ENCODE measurements at places on chromosomes 11 and 22.

DNA sequence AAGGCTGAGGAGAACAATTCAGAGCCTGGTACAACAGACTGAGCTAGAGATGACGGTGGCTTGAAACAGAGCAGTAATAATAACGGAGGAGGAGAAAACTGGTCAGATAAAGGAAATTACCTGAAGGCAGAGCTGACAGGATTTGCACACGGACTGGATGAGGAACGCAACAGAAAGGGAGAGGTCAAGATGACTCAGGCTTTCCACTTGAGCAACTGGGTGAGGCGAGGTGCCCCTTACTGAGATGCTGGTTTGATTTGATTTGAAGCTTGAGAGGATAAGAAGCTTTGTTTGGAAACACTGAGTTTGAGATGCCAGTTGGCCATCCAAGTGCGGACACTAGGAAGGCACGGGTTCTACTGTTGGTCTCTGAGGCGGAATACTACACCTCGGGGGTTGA, 35.4 kb upstream of the NRIP3 start:
- DNase-seq: no peak

GRCh38 chr11:6427516-6427915, 8.6 kb upstream of the APBB1 start:
- DNase-seq: no peak

GRCh38 chr11:47797633-47798032, 30.5 kb upstream of the FNBP4 start:
- DNase-seq: peak; percentile 37

DNA sequence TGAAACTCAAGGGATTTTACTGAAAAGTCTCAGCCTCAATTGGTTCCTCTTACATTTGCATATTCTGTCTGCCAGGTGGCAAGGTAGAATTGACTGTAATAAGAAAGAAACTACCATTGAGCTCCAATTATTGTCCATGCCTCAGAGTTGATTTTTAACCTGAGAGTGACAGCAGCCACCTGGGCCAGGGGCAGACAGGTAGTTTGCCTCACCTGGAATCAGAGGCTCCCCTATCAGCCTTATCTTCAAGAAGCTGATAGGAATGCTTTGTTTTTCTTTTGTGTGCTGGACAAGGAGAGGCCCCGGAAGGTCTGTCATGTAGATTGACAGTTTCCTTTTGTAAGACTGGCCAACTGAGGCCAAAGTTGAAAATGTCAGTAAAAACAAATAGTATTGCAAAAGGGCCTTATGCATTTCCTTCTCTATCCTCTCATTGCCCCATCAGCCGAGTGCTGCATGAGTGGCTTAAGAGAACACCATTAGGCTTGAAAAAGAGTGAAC, 34.1 kb downstream of the CD44 start:
- no peak for DNase-seq

DNA sequence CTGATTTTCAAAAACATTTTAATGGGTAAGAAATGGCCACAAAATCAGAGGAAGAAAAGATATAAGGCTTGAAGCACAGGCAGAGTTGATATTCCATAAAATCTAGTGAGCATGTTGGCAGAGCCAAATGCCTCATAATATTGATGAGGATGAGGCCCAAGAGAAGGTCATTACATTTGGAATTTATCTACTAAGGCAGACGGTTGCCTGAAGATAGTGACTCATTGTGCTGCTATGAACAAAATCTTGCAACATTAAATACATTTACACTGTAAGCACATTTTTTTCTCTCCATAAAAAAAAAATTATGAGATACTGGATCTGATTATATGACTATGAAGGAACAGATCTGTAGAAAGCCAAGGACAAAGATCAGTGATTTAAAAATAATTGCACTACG, 881.4 kb upstream of the CHORDC1 start:
- no peak for DNase-seq

DNA sequence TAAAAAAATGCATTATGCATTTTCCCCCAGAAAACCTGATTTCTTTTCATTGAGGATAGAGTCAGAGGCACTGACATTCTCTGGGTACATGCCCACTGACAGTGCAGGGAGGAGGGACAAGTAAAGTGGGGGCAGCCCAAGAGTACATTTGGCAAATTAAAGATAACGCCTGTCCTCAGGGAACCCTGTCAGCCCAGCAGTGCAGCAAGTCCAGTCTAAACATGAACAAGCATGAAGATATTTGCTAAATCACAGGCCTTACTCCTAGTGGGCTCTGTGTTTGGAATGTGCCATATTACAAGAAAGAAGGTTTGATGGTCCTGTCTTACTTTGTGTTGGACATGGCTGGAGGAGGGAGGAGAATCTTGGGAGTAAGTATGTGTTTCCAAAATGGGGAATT, 37.9 kb downstream of the AMOTL1 start:
- no peak for DNase-seq

GRCh38 chr22:45290410-45290936, 5.7 kb downstream of the UPK3A start:
- DNase-seq: no peak

DNA sequence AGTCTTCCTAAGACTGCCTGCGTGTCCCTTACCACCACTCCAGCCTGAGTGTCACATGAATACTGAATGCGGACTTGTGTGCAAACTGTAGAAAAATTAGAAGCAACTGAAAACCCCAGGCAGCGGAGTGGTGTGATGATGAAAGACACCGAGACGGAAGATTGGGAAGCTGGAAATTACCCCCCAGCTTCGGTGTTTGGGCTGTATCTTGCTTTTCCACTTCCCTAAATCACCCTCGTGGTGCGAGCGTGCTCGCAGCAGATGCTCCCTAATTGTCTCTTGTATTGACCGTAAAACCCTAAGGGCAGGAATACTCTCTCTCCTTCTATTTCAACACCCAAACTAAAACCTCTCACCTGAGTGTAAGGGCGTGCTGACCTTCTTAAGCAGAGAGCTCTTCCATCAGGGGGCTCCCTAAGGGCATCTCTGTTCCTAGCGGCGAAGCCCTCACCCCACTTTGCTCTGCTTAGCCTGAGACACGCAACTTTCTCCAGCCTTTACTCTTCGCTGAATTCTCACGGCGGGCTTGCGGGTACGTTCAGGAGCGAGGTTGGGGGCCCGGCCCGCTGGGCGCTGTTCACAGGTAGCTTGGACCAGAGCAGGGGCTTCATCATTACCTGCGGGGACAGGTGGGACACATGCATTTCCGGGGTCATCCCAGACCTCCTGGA, 62.4 kb downstream of the CRYBB2 start:
- no peak for DNase-seq

GRCh38 chr11:68980776-68981065, at the start of gene MRGPRD:
Gene MRGPRD, minus strand, starts transcription at chr11:68980986. Its CDS starts 0 bp downstream, at chr11:68980986.
- no peak for DNase-seq

DNA sequence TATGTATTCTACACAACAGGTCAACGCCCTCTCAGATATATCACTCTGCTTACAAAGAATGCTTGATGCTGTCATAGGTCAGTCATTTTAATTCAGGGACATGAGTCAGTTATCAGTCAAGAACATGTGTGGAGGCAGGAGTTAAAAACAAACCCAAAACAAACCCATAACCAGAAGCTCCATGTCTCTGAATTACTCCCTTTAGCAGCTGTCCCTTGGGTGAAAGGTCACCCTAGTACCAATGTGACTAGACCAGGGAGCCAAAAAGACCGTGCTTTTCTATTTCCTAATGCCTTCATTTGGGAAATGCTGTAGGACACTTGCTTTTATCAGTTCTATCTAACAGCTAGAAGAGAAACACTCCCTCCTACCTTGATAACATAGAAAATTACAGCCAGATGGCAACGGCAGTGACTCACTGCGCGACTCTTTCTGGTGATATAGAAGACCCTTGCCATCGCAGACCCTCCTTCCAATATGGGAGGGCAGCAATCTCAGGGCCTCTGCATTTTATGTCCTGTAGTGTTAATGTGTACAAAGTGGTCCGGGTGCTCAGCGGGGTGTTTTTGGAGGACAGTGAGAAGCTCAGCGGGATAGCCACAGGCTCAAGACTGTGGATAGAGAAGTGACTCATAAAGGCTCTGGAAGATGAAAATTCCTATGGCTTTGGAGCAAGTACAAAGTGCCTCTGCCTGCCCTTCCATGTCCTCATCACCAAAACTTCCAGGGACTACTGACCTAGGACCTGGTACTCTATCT, 24.8 kb downstream of the APOL5 start:
- no peak for DNase-seq

DNA sequence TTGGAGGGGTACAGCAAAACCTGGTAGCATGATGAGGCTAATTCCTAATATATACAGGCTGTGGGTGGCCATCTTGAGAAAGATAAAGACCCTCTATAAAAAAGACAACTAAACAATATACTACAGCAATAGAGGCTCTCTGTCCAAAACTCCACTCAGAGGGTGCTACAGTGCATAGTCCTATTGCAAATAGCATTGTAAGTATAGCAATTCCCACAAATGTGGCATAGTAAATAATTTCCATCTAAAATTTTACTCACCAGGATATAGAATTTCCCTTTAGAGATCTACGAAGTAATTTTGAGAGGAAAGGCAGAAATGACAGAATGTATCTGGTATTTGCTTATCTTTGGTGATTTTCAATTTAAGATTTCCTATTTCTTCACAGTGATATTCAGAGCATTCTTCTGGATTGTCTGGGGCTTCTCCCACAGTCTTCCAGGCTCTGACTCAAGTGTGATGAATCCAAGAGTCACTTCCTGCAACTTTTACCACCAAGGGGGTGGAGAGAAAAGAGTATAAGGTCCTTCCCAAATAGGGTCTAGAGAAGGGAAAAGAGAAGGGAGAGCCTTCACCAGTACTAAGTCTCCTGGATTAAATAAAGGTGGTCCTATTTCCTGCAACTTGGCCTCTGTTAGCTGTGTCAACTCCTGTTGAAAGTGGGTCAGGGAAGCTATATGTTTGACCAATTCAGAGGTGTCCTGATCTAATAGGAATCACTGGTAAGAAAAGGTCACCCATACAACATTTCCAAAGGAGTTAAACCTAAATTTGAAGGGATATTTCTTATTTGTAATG, 1054.7 kb upstream of the CNTN5 start:
- DNase-seq: no peak

- DNase-seq: no peak
Observed at GRCh38 chr11:19929655-19930054, 217.0 kb downstream of the NAV2 start.

GRCh38 chr11:95388086-95388485, 157.1 kb upstream of the SESN3 start:
- DNase-seq: no peak

DNA sequence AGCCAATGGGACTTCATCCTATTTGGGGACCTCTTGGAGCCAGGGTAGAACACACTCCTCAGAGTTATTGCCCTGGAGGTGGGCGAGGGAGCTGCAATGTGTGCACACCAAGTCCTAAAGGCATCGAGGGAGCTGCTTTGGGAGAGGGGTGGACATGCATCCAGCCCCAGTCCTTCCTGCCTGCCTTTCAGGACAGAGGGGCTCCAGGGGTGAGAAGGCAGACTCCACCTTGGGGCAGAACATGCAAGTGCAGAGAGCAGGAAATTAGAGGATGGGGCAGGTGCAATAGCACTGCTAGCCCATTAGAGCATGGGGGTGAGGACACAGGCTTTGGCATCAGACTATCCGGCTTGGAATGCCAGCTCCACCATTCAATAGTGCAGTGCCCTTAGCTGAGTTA, 288.5 kb downstream of the OPCML start:
- DNase-seq: no peak

DNA sequence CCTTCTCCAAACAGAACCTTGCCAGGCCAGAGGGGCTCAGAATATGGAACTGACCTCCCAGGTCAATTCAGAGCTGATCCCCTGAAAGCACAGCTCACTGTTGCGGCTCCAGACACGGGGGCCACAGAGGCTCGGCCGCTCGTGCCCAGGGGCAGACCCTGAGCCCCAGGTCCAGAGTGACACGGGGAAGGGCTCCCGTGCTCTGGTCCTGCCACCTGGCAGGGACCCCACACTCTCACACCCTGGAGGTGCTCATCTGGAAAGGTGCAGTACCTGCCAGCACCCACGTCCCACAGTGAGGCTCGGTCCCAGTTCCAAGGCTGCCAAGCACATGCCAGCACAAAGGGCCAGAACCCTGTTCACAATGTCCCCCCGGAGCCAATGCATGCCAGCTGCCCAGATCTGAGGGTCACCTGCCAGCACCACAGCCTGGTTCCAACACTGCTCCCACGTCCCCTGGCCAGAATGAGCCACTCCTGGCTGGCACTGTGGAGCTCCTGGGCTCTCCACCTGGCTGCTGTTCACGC, 170.6 kb downstream of the SHANK2 start:
- no peak for DNase-seq

- no peak for DNase-seq
Observed at GRCh38 chr11:23574149-23574548, 713.9 kb upstream of the CCDC179 start.

DNA sequence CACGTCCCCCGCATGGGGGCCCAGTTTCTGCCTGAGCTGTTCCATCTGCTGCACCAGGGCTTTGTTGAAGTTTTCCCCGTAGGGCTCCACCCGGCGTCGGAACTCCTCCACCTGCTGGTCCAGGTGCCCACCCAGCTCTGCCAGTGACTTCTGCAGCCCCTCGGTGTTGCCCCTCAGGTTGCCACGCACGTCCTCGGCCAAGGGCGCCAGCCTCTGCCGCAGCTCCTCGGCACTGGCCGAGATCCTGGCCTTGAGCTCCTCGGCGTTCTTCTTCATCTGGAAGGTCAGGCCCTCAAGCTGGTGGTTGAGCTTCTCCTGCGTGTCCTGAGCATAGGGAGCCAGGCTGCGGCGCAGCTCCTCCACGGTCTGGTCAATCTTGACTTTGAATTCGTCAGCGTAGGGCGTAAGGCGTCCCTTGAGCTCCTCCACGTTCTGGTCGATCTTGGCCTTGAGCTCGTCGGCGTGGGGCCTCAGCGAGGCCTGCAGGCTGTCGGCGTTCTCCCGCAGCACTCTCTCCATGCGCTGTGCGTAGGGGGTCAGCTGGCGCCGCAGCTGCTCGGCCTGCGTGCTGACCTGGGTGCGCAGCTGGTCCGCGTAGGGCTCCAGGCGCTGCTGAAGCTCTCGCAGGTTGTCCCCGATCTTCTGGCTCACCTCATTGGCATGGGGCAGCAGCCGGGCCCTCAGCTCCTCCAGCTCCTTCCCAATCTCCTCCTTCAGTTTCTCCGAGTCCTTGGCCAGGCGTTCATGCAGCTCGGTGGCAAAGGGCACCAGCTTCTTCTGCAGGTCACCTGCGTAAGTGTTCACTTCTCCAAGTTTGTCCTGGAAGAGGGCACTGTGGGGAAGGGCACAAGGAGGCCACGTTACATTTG, 1.8 kb downstream of the APOA4 start:
- no peak for DNase-seq

- DNase-seq: no peak
Observed at GRCh38 chr11:86459002-86459385, 84.3 kb downstream of the CCDC81 start.

DNA sequence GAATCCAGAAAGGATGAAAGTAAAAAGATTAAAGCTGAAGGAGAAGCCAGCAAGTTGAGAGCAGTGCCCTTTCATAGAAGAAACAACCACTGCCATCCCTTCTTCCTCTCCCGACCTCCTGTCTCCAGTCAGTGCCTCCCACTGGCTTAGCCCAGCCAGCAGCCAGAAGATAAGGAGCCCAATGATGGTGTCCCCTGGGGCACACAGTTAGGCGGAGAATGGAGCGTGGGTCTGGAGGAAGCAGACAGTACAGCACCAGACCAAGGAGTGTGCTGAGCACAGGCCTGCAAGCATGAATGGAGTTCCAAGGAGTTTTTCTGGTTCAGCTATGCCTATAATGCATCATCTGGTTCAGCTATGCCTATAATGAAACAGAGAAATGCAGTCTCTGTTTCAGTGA, 54.3 kb upstream of the TNRC6B start:
- DNase-seq: no peak

Measured in activated CD4-positive, alpha-beta T cell treated with anti-CD3 and anti-CD28 coated beads for 4 hours (primary cell).